Stimulated activated CD4-positive, alpha-beta T cell treated with anti-CD3 and anti-CD28 coated beads, TNF-alpha, amount 100 ng/mL, for 1 hour (primary cell): ENCODE measurements at places on chromosomes 3 and 15.

- DNase-seq, result no peak
These were observed 10.9 kb downstream of the STRIT1 start for GRCh38 chr3:155282385-155283091.

GRCh38 chr15:41957021-41957897, 15.1 kb downstream of the EHD4 start:
- DNase-seq, result no peak

GRCh38 chr3:190101320-190102011, 19.2 kb downstream of the P3H2 start:
- no peak for DNase-seq

GRCh38 chr15:81087066-81087465, 47.0 kb upstream of the CFAP161 start:
- DNase-seq, result no peak

- no peak for DNase-seq
These were observed 26.3 kb downstream of the FEM1B start for GRCh38 chr15:68303560-68304436.

DNA sequence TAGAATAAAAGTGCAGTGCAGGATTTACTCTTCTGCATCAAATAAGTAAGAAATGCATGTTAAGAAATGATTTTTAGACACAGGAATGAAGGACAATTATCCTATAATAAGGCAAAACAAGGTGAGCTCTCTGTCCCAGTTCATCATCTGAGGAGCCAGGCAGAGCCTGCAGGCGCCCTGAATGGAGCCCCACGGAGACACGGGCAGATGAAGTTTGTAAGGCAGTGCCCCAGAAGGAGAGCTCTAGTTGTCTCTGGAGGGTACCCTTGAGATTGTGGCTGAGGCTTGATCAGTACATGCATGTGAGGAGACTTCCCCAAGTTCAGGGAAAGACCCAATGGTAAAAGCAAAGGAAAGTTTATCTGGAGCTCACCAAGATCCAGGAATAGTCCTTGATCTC, 50.3 kb downstream of the ATP10A start:
- no peak for DNase-seq

GRCh38 chr3:122898298-122898697, 103.4 kb downstream of the SLC49A4 start:
- DNase-seq, result no peak

GRCh38 chr15:59830873-59831272, 141.8 kb upstream of the BNIP2 start:
- DNase-seq, result no peak

DNA sequence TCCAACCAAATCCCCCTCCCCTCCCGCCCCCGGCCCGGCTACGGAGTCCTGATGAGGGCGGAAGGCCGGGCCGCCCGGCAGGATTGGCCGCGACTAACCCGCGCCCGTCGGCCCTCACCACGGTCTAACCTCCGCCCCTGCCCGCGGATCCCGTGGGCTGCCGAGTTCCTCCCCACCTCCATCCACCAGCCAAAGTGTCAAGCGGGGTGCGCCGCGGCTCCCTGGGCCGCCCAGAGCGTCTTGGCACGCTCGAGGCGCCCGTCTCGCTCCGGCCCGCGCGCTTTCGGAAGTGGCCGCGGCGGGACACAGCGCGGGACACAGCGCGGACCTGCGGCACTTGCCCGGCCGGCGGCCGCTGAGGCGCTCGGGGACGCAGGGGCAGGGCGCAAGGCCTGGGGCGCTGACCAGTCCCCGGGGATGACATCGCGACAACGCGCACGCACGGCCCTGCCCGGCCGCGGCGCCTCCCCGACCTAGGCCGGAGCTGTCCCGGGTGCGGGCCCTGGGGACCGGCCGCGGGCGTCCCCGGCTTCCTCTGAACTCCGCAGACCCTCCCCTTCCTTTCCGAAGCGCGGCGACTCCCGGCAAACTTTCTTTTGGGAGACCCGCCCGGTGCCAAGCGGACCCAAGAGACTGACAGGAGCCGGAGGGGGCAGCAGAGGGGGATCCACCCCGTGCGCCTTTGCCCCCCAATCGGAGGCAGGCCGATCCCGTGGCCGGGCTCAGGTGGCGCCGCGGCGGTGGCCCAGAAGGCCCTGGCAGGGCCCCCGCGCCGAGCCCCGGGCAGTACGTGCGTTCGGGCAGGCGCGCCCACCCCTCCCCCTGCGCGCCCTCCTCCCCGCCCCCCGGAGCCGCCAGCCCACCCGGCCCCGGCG, 112.8 kb upstream of the ICE2 start:
- no peak for DNase-seq

DNA sequence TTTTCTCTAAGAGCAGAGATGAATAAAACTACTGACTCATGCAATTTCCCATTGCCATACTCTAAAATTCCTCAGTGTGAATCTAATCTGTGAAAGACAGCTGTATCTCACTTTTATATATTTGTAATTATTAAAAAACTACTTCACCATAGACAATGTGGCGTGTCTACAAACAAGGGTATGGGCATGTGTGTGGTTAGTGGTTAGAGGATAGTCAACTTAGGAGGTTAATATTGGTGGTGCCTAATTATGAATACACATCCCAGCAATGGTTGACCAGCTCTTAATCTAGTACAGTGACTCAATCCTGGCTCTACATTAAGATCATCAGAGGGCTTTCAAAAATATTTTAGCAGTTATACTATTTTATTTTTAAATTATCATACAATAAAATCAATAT, 94.5 kb downstream of the GOLIM4 start:
- no peak for DNase-seq

DNA sequence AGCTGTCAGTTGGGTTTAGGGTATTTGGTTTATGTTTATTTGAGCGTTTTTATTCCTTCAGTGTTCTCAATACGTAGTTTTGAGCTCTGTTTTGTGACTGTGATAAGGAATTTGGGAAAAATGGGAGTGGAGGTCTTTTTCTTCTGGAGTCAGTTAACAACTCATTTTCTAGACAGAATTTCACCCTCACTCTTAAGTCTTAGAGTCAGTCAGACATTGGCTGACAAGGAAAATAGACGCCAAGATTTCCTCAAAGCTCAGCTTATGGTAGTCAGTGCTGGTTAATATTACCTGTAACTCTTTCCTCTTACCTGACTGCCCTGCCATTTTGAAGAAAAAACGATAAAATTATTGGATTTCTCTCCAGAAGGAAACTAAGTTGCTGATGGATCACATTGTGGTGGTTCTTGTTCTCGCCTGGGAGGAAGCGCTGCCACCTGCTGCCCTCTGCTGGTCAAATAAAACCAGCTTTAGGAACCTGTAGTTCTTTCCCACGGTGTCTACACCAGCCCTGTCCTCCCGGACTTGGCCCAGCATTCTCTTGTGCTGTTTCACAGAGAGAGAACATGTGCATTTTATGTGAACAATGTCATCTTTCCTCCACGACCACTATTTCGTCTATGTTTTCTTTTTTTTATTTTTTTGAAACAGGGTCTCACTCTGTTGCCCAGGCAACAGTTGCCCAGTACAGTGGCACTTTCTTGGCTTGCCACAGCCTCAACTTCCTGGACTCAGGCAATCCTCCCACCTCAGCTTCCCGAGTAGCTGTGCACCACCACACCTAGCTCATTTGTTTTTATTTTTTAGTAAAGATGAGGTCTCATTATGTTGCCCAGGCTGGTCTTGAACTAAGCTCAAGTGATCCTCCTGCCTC, 41.4 kb upstream of the UMPS start:
- DNase-seq, result peak; percentile 35

DNA sequence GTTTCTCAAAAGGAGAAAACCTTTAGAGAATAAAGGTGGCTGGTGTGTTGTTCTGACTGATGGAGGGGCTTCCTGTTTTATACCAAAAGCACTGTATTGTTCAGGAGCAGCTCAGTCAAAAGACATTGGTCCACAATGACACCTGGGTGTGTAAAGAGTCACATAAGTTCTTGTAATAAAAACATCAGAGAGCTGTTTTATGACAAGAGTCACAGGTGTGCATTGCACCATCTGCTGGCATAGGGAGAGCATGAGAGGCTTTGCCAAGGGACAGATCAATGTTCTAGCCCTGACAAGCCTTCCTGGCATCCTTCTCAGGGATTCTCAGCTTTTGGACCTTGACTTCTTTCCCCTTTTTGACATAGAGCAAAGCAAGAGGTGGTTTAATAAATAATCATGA, 20.4 kb downstream of the ARPP21 start:
- no peak for DNase-seq

DNA sequence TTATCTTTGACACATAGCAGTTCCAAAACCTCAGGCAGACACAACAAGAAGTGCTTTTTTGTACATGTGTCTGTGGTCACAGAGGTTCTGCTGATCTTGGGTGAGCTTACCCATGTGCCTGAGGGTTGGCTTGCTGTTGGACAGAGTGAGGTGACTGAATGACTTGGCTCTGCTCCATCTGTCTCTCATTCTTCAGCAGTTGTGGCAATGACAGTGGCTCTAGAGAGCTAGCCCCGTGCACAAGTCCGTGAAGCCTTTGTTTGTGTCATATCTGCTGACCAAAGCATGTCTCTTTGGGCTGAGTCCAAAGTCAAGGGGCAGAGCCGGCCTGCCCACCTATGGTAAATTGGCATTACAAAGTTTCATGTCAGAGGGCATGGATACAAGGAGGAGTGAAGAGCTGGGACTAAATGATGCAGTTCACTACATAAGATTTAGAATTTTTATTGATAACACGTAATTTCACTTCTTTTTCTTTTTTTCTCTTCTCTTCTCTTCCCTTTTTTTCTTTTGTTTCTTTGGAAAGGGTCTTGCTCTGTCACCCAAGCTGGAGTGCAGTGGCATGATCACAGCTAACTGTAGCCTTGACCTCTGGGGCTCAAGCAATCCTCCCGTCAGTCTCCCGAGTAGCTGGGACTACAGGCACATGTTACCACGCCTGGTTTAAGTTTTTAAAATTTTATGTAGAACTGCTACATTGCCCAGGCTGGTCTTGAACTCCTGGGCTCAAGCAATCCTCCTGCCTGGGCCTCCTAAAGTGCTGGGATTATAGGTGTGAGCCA, 77.9 kb downstream of the ITPR1 start:
- no peak for DNase-seq

DNA sequence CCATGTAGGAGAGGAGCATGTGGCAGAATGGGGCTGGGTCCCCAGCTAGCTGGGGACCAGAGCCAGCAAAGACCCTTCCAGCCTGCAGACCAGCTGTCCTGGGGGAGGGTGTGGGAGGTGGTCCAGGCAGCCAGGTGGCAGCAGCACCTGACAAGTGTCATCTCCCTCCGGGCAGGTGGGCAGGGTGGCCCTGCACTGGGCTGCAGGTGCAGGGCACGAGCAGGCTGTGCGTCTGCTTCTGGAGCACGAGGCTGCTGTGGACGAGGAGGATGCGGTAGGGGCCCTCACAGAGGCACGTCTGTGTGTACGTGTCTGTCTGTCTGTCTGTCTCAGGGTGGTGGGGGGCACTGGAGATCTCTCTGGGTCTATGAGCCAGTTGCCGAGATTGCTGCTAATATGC, 5.5 kb downstream of the ANKDD1A start:
- no peak for DNase-seq

DNA sequence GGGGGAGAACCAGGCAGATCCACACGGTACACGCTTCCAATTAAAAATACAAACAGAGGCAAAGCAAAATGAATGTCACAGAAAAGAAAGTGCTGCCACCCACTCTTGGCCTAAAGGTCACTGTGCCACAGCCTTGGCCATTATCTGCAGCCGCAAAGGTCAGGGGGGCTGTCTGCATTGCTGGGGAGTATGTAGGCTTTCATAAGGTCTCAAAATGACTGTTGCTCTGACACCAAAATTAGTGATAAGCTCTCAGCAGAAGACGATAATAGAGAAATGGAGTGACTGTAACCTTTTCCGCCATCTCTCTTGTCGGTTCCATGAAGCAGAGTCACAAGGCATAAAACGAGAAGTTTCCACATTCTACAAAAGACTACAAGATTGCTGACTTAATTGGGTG, 374.2 kb upstream of the ICE2 start:
- DNase-seq, result no peak

- DNase-seq, result no peak
These were observed 259.4 kb upstream of the PROK2 start for GRCh38 chr3:72044231-72044855.

- no peak for DNase-seq
These were observed 43.4 kb downstream of the ERC2 start for GRCh38 chr3:56424885-56425284.

- no peak for DNase-seq
These were observed 1.7 kb downstream of the ITPR1 start for GRCh38 chr3:4494895-4495264.

DNA sequence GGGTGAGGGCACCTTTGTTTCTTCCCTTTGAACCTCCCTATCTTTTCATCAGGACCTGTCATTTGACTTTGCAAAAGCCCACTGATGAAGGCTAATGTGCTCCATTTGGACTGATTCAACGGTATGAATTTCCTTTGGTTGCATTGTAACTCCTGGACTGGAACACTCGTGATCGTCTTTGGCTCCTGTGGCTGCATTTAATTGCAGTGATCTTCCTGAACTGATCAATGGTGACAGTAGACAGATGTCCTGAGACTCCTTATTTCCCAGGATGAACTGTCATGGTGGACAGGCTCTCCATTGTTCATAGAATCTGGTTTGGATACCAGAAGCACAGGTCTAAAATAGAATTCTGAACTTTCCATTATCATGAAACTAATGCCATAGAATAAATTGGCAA, 224.8 kb upstream of the GAP43 start:
- no peak for DNase-seq

DNA sequence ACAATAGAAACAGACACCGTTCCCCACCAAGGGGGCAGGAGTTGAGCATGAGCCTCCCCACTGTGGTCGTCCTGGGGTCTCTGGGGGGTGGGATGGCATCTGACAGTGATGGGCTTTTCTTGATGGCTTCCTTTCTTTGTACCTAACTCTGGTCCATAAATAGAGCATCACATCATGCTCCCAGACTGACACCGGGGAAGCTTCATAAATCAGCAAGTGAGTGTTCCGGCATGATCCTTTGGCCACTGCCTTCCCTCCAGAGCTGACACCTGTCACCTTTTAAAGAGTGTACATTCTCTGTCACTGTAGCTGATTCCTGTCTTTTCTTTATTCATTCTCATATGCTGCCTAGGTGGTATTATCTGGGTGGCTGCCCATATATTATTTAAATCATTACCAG, 129.9 kb downstream of the ROBO2 start:
- DNase-seq, result no peak

DNA sequence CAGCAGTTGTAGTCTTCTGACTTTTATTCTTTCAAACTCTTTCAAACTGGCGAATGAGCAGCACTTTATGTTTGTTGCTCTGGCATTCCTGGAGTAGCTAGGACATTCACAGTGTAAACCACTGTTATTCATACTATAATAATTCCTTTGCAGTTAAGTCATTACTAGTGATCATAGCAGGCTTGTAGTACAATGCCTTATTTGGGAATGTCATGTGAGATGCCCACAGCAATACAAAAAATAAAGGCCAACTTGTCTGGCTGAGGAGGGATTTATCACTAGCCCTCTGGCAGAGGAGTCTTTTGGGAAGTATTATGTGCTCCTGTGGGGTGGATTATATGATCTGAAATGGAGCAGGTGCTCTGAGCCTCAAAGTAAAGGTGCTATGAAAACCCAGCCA, 197.2 kb downstream of the VGLL3 start:
- DNase-seq, result no peak

DNA sequence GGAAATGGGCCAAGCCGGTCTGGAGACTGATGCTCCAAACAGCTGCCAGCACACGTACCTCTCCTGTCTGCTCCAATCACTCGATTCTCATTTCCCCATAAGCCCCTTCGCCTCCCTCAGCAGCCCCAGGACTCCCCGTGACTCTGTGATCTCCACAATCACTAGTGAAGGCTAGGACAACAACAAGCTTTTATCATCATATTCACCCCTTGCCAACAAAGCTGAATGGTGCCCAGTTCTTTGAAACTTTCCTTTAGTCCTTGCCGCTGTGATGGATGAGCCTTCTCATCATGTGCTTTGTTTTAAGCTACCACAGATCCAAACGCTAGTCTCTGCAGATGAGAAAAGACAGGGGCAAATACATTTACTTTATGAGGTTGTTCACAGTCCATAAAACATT, 242.0 kb downstream of the SV2B start:
- no peak for DNase-seq
